Posterior cingulate gyrus (tissue), 11 donors: ENCODE measurements at places on chromosomes 3 and 15.

GRCh38 chr3:144553301-144553700 is 581.7 kb downstream of the DIPK2A start:
- no peak for DNase-seq

- no peak for DNase-seq
Observed at GRCh38 chr3:69174871-69175737, 52.7 kb upstream of the LMOD3 start.

GRCh38 chr3:98759629-98760028 is 3.5 kb upstream of the ST3GAL6 start:
- DNase-seq = no peak

GRCh38 chr3:76664816-76665215 is 375.1 kb upstream of the ROBO2 start:
- DNase-seq = no peak

DNA sequence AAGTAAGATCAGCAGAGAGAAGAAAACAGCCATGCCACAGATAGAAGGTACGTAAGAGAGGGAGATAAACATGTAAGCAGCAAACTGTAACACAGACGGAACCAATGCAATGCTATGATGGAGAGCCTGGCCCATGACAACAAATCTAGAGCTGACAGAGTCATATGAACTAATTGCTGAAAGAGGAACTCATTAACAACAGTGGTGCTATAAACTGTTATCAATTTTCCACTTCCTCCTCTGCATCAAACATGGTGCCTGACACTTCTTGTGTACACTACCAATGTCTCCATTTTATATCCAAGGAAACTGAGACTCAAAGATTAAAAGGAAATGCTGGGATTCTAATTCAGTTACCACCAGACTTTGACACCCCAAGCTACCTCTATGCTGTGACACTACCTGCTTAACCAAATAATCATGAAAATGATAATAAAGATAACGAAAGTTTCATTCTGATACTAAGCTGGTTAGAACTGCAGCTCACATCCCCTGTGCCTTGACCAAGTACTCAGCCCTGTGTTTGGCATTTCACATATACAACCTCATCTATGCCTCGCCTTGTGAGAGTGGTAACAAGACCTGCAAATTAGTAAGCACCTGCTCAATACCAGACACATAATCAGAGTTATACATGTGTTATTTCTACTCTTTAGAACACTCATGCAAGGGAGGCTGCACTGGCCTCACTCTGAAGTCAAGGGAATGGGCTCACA is 79.3 kb downstream of the ANO10 start:
- no peak for DNase-seq

GRCh38 chr3:109548192-109548938 is 211.0 kb upstream of the DPPA4 start:
- DNase-seq = no peak

GRCh38 chr15:50773389-50773788 is 7.9 kb upstream of the SPPL2A start:
- no peak for DNase-seq

GRCh38 chr3:132262956-132263355 is 54.3 kb upstream of the ACP3 start:
- no peak for DNase-seq

DNA sequence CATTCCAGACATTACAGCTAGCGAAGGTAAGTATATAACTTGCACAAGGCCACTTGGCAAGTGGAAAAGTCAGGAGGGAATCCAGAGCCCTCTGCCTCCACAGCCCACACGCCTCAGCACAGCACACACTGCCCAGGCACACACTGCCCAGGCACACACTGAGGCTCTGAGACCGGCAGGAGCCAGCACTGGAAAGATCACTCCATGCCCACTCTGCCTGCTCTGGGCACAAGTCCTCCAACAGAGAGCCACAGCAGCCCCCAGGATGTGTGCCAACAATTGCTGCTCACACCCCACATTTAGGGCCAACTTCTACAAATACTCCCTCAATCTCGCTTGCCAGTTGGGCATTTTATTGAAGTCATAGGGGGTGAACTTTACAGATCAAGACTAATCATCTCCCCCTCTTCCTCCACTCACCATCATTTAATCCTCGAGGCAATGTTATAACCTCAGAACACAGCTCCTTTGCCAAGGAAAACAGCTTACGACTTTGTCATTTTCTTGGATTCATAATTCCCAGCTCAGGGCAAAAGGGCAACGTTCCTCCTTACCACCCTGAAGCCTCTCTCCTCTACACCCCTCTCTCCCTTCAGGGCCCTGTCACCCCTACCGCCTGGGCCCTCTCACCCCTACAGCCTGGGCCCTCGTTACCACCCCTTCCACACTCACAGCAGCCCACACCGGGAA is 53.0 kb upstream of the TPM1 start:
- no peak for DNase-seq

DNA sequence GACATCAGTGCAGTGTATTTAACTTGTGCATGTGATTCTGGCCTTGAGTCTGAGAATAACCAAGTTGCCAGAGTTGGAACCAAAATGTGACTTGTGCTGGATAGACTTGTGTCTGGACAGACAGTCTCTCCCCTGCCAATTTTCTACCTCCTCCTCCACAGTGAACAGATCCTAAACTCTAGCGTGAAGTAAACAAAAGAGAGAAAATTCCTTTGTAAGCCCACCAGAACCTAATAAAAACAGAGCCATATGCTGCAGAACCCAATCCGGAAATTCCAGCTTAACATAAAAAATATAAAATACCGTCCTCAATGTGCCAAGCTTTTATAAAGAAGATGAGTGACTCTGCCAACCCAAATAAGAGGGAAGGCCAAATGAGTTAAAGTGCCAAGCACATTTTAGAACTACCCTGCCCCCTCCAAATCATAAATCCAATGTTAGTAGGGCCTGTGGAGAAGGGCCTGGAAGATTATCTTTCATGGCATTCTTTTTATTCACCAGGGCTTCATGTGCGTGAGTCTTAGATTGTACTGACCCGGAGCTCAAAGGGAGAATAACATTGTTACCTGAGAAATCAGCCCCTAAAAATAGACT is 344.6 kb upstream of the PROK2 start:
- DNase-seq = no peak

DNA sequence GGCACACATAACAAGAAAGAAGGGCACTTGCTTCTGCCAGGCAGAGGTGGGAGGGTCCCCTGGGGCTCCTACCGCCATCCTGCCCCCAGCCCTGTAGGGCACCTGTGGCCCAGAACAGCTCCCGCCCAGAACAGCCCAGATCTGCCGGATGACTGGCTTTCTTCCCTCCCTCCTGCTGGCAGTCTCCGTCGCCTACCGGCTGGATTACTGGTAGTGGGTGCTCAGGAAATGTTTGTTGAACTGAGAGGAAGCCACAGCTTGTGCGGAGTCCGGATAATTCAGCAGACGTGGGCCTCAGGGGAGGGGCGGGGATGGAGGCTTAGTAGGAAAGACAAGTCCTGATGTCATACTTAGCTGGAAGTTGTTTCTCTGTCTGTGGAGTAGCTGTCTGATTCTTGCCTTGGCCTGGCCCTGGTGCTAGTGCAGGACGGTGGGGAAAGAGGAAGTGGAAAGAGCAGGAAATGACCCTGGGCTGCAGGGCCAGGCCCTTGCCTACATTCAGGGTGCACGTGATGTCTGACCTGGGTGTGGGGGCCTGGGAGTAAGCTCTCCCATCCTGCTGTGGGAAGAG is 6.7 kb downstream of the CCDC9B start:
- no peak for DNase-seq

- DNase-seq = peak; percentile 49
Observed at GRCh38 chr3:72152551-72153476, 367.9 kb upstream of the PROK2 start.

DNA sequence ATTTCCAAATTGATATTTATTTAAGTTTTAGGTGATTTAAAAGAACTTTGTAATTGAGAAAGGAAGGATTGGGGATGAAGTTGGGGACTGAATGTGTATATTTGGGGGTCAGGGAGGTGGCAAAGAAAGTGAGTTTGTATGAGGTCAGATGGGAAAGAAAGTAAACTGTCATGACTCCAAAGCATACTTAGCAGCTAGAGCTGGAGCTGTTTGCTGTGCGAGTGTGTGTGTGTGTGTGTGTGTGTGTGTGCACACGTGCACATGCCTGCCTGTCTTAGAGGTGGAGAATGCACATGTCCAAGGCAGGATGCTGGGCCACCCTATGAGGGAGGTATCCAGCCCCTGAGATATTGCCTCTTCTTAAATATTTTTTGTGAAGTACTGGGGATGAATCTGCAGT is 21.0 kb downstream of the BOC start:
- DNase-seq = no peak

- DNase-seq = no peak
Observed at GRCh38 chr3:33547101-33547500, 106.9 kb upstream of the UBP1 start.

- DNase-seq = no peak
Observed at GRCh38 chr3:183158113-183158512, 4.4 kb downstream of the LAMP3 start.

DNA sequence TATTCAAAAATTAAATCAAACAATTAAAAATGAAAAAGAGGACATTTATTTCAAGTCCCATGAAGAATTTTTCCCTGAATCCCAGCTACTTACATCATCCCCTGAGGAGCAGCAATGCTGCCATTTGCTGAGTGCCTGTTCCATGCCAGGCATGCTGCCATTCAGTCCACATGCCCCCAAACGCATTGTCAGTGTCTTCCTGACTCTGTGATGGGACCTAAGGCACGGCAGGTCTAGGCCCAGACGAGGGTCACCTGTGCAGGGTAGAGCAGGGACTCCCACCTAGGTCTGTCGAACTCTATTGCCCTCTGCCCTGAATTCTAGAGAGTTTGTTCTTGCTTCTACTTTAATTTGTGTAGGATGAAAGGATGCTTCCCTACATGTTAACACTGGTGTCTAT is 7.0 kb downstream of the PSTPIP1 start:
- DNase-seq = peak; percentile 71

DNA sequence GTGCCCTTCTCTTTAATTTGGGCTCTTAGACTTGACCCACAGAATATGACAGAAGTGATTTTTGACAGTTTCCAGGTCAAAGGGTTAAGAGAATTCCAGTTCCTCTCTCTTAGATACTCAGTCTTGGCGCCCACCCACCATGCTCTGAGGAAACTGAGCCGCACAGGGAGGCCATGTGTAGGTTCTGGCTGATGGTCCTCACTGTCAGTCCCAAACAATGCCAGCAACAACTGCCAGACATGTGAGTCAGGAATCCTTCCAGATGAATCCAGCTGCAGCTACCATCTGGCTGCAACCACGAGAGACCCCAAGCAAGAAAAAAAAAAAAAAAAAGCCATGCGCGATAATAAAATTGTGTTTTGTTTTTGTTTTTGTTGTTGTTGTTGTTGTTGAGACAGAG is 326.6 kb downstream of the MAGI1 start:
- DNase-seq = no peak

DNA sequence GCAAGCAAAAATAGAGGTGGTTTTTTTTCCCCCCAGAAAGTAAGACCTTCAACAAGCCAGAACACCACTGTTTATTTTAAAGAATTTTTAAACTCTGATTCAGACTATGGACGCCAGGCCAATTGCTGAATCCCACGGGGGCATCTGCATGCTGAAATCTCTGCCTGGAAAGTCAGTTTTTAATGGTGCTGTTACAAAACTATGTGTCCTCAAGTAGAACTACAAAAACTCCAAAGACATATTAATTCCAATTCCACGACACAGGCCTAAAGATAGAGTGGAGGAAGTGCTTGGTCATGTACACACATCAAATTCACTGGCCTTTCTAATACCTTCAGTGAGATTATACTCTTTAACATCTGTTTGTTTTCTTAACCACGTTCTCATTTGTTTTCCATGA is 490.5 kb upstream of the NR2F2 start:
- no peak for DNase-seq

- peak; percentile 74 for DNase-seq
Observed at GRCh38 chr3:56467801-56468183, 475 bp downstream of the ERC2 start.

DNA sequence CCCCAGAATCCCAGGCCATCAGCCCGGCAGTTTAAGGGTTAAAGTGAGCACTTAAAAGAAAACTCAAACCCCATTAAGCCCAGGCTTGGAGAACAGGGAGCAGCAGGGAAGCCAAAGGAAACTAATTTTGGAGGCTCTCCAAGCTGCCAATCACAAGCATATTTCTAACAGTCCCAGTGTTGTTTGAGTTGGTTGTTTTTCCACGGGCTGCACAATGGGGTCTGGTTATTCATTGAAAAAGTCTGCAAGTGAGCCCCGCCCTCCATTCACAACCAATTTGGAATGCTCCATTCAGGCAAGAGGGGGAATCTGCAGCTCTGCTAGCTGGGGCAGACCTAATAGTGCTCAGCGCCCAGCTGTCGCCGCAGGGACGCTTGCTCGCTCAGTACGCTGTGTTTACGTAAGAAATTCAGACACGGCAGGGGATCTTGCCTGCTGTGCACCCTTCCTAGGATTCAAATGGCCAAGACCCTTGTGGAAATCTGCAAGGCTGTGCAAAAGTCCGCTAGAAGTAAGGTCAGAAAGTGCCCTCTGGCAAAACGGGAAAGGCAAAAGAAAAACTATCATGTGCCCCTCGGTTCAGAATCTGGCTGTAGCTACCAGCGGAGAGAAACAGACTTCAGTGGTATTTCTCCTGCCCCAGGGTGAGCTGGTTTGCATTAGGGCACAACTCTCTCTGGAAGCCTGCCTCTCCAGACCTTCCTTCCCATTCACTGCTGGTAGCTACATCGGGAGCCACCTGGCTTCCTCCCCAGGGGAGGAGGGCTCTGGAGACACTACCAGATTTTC is 11.0 kb downstream of the ETV5 start:
- DNase-seq = peak; percentile 81

- no peak for DNase-seq
Observed at GRCh38 chr3:105414841-105415240, 48.1 kb downstream of the ALCAM start.

DNA sequence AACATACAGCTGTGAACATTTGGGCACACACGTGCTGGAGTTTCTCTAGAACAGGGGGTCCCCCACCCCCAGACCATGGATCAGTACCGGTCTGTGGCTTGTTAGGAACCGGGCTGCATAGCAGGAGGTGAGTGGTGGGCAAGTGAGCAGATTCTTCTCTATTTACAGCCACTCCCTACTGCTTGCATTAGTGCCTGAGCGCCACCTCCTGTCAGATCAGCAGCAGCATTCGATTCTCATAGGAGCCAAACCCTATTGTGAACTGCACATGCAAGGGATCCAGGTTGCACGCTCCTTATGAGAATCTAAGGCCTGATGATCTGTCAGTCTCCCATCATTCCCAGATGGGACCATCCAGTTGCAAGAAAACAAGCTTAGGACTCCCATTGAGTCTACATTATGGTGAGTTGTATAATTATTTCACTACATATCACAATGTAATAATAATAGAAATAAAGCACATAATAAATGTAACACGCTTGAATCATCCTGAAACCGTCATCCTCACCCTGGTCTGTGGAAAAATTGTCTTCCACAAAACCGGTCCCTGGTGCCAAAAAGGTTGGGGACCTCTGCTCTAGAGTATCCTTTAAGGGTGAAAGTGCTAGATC is 25.8 kb downstream of the CHRM5 start:
- DNase-seq = no peak

DNA sequence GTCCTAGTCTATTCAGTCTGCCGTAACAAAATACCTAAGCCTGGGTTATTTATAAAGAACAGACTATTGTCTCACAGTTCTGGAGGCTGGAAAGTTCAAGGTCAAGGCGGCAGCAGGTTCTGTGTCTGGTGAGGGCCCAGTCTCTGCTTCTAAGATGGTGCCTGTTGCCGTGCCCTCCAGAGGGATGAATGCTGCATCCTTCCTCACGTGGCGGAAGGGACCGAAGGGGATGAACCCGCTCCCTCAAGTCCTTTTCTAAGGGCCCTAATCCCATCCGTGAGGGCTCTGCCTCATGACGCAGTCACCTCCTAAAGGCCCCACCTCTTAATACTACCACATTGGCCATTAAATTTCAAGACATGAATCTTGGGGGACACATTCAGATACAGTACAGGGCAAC is 133.7 kb downstream of the CHSY1 start:
- no peak for DNase-seq

- DNase-seq = peak; percentile 94
Observed at GRCh38 chr3:48661501-48662144, 1.1 kb downstream of the CELSR3 start.
